NCI-H1105 (cell line): ENCODE measurements at places on chromosomes 1 and 21.

GRCh38 chr21:41070284-41070683 lies 97.7 kb upstream of the BACE2 start:
- DNase-seq: no peak

DNA sequence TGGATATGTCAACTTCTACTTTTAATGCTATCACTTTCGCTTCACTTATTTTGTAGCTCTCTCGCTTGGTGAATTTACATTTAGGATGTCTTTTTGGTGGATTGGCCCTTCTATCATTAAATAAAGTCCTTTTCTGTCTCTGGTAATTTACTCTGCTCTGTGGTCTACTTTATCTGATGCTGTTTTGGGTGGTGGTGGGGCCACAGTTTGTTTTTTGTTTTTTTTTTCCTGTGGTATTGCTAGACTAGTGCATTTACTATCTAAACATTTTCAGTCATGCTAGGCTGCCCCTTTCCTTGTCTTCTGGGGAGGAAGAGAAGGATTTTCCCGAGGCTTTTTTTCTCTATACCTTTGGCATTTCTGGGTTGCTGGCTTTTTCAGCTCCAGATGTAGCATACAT lies 18.1 kb upstream of the FCRLA start:
- DNase-seq: no peak

DNA sequence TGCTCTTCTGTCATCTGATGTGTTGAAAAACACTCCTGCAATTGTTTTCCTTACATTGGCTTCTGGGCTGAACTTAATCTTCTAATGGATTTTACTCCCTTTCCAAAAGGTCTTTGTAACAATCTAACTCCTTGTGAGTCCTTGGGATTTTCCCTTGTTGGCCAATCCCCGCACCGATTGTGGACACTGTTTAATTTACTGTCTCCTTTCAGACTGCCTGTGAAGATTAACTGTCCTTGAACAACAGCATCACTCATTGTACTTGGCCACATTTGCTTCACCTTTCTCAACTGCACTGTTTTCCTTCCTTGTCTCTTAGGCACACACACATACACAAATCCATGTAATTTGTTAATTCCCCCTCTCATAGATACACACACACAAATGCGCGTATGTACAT lies 120.4 kb downstream of the SPATA46 start:
- no peak for DNase-seq

- no peak for DNase-seq
Measured at GRCh38 chr1:235910357-235911299, 43.9 kb upstream of the LYST start.

DNA sequence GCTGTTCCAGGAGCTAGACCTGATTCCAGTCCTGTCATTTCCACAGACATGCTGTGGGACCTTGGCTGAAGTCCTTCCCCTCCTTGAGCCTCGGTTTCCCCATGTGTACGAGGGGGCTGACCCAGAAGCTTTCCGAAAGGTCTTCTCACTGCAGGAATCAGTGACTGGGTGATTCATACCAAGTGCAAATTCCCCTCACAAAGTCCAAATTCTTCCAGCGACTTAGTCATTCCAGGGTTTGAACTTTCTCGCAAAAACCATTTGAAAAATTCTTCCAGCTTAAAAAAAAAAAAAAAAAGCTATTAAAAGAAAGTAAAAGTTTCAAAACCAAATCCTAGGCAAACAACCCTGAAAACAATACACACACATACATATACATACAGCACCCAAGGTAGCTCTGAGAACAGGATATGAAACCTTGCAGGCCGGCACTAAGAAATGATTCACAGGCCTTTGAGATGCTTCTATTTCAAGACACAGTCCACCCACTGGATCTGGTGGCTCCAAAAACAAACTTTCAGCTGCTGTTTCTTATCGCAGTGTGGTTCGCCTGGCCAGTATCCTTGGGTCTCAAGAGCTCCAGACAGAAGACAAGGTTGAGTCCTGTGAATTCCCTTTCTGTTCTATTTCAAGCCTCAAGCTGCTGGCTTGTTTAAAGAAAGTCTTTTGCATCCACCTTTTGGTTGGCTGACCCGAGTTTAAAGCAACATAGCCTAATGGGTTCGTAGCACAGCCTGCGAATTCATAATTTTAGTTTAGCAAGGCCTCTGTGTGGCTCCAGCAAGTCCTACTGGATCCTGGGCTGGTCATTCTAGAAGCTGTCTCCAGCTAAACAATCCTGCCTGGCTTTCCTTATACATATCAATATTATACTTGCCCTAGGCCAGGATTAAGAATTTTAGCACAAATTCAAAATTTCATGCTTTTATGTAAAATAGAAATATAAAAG lies 18.0 kb upstream of the ID3 start:
- DNase-seq: no peak

DNA sequence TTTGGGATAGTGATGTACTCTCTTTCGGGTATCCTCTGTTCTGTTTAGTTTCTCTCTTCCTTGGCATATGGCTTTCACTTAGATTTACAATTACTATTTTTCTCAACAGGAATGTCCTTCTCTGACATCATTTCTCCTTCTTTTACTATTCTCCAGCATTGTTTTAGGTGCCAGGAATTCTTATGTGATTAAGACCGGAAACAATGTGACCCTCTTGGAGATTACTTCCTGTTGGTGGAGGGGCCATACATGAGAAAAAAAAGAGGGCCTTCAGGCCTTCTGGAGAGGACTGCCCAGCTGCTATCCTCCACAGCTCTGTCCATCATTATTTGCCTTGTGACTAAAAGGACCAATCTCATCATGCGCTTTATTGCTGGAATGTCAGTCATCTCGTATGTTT lies 50.4 kb upstream of the ADAMTS5 start:
- no peak for DNase-seq

DNA sequence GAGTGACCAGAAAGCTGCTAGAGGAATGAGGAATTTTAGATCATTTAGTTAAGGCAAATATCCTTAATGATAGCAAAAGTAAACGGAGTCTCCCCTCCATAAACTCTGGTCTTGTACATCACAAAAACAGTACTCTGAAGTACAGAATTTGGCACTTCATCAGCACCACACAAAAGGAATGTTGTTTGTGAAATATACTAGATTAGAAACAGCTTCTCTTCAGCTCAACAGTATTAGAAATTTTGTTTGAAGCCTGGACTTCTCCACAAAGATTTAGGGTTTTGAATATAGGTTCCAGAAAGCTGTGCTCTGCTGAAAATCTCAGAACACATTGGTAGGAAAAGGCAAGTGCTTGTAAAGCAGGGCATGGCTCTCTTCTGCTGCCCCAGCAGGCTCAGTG lies 135.1 kb upstream of the PTGFR start:
- DNase-seq: no peak

DNA sequence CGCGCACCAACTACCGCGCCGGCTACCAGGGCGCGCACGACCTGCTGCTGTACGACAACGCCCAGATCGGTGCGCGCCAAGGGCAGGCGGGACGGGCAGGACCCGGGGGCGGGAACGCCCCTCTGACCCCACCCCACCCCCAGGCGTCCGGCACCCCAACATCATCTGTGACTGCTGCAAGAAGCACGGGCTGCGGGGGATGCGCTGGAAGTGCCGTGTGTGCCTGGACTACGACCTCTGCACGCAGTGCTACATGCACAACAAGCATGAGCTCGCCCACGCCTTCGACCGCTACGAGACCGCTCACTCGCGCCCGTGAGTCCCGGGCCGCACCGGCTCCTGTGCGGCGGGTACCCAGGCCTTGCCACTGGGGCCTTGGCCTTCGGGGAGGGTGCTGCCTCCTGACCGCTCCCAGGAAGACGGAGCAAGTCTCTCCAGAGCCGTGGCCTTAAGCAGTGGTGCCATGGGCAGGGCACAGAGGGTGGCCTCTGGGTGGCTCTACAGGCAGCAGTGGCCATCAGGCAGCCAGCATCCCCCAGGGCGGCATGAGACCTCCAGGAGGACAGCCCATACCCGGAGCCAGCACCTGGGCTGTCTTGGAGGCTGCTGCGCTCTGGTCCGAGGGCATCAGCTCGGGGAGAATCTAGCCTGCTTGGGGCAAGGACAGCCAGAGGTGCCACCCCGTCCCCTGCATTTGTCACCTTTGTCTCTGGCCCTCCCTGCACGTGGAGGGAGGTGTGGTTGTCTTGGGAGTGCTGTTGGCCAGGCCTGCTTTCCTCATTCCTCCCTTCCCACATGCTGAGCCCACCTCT lies 8.1 kb upstream of the MMP23B start:
- no peak for DNase-seq

DNA sequence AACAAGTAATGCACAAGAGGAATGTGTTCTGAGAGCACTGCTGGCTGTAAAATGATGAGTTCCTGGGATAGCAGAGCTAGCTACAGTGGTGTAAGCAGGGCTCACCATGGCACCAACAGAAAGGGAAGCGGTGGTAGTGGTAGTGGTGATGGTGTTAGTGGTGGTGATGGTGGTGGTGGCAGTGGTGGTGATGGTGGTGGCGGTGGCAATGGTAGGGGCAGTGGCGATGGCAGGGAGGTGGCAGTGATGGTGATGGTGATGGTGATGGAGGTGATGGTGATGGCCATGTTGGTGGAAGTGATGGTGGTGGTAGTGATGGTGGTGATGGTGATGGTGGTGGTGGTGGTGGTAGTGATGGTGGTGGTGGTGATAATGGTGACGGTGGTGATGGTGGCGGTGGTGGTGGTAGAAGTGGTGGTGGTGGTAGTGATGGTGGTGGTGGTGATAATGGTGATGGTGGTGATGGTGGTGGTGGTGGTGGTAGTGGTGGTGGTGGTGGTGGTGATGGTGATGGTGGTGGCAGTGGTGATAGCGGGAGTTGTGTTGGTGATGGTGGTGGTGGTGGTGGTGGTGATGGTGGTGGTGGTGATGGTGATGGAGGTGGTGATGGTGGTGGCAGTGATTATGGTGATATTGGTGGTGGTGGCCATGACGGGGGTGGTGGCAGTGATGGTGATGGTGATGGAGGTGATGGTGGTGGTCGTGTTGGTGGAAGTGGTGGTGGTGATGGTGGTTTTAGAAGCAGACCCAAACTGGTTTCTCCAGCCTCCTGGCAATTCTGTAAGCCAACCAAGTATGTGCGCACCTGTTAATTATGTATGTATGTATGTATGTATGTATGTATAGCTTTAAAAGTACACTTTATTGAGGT lies 254.1 kb downstream of the TRABD2B start:
- DNase-seq: no peak

GRCh38 chr1:157158967-157159366 lies 20.8 kb upstream of the ETV3 start:
- DNase-seq: no peak

DNA sequence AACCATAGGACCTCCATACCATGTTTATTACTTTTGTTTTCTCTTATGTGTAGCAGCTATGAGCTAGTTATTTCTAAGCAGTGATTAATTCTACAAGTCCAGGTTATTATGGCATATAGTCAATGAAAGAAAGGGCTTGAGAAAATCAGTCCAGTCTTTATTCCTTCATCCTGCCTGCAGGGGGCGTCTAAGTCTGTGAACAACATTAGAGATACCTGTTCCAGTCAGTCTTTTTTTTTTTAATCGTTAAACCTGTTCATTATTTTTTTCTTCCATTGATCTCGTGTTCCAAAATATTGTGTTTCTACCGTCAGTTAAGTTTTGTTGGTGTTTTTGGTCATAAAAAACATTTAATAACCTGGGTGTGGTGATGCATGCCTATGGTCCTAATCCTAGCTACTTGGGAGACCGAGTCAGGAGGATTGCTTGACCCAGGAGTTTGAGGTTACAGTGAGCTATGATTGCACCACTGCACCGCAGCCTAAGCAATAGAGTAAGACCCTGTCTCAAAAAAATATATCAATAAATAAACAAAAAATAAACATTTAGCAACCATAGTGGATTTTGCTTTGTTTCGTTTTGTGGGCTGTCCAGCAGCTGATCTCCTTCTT lies 29.4 kb upstream of the CD2 start:
- peak; percentile 56 for DNase-seq

- DNase-seq: no peak
Measured at GRCh38 chr1:40120128-40120527, 23.1 kb upstream of the PPT1 start.

- no peak for DNase-seq
Measured at GRCh38 chr1:231634323-231635013, 7.9 kb downstream of the DISC1 start.

GRCh38 chr1:182781841-182782586 lies 7.6 kb upstream of the NPL start:
- DNase-seq: peak; percentile 71

DNA sequence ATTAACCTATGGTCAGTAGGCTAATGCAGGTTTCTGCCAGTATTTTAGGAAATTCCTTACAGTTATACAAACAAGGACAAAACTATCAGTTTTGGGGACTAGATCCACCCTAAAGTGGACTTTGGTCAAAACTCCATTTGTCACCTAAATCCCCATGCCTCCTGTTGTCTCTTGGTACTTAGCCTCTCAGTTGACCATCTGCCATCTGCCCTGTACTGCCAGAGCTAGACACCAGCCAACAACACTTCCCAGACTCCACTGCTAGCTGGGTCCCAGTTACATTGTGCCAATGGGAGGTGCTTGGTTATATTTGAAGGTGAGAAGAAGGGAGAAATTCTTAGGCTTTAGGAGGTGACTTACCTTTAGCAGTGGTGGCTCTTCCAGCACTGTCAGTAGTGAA lies 17.0 kb upstream of the BSDC1 start:
- DNase-seq: no peak

- DNase-seq: no peak
Measured at GRCh38 chr1:48560577-48560976, 88.6 kb upstream of the SPATA6 start.

- no peak for DNase-seq
Measured at GRCh38 chr21:34595457-34595856, 19.5 kb downstream of the RCAN1 start.

- DNase-seq: peak; percentile 26
Measured at GRCh38 chr1:230977761-230978490, 735 bp downstream of the TTC13 start.

GRCh38 chr1:55870106-55870505 lies 654.9 kb upstream of the USP24 start:
- no peak for DNase-seq

- DNase-seq: no peak
Measured at GRCh38 chr1:154755858-154756730, 114.0 kb downstream of the KCNN3 start.

- DNase-seq: no peak
Measured at GRCh38 chr1:110752941-110753725, 78.4 kb upstream of the KCNA3 start.

DNA sequence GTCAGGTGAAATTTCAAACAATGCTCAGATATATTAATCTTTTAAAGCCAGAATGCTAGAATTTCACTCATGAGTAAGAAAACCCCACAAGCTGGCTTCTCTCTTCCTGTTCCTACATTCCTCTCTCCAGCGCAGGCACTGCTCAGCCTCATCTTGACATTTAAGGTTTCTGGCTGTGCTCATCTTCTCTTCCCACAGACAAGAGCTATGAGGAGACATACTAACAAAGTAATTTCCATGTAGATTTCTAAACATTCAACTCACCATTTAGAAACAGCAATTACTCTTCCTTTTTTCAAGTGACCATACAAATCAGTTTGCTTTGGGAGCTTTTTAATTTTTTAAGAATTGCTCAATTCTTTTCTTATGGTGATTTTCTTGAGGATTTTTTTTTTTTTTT lies 7.8 kb upstream of the LRRC8D start:
- no peak for DNase-seq

- no peak for DNase-seq
Measured at GRCh38 chr1:59361766-59362165, 64.9 kb downstream of the FGGY start.
